ENCODE measurements at places on chromosomes 6 and 20.

GRCh38 chr6:50899306-50899870, 80.7 kb downstream of the TFAP2B start:
- no peak for DNase-seq

DNA sequence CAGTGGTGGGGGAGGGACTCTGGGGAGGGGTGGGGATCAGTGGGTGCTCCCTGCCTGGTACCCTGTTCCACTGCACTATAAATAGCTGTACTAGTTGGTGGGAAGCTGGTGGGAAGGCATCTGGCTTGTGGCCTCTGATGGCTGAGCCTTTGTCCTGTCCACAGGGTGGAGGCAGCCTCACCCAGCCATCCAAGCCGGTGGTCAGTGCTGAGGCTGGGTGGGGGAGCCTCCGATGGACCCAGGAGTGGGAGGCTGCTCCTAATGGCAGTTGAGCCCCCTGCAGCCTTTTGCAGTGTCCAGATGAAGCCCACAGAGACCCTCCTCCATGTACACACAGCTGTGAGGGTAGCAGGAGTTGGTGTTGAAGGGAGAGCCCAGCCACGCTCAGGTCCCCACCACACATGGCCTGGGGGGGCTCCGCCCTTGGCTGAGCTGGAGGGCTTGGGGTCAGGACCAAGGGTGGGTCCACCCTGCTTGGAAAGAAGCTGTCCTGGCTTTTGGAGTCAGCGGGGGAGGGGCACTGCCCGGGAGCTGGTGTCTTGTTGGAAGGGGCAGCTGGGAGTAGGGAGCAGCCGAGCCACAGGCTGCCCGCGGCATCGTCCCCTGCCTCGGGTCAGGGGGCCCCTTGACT, 2.5 kb downstream of the PPDPF start:
- no peak for DNase-seq

DNA sequence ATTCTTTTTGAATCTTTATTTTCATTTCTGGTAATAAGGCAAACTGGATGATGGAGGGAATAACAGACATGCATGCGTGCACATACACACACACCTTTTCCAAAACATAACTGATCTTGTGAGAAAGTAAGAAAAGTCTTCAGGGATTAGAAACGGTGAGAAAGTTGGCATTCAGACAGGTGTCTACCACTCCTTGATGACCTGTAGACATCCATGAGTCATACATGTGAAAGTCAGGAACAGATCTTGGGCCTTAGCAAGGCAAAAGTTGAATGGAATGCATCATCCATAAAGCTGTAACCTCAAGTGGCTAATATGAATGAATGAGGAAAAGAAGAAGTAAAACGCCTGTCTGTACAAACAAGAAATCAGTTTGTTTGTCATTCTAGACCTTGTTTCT, 97.3 kb downstream of the GRIK2 start:
- DNase-seq: no peak

- DNase-seq: no peak
Measured at GRCh38 chr6:39927159-39927558, 7.1 kb downstream of the MOCS1 start.

GRCh38 chr20:50636601-50637540, 54.5 kb downstream of the RIPOR3 start:
- no peak for DNase-seq

DNA sequence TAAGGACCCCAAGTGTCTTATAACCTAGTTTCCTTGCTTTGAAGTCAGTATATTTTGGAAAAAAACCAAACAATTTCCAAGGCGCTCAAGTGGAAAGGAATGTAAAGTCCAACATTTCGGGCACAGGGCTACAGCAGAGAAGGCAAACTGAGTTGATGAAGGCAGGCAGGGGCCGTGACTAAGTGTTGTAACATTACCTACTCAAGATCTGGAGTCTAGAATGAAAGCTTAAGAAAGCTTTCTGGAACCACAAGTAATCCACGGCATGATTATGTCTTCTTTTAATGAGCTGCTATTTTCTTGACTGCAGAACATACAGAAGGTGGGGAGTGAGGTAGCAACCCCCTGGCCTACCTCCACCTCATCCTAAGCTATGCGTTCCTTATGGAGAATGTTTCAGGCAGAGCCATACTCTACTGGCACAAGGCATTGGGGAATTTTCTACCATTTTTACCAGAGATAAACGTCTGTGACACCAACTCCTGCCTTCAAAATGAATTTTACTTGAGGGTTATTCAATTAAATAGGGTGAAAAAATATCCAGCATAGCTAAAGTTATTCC, 4.3 kb downstream of the PPP1R10 start:
- DNase-seq: no peak

- no peak for DNase-seq
Measured at GRCh38 chr6:26543953-26544352, 5.8 kb downstream of the HMGN4 start.

- no peak for DNase-seq
Measured at GRCh38 chr6:144935181-144935580, 650.0 kb downstream of the UTRN start.

Data from stimulated activated CD4-positive, alpha-beta T cell treated with anti-CD3 and anti-CD28 coated beads, Interleukin-1b, Interleukin-23, amount 100 ng/mL, for 4 hours (primary cell).